Stimulated activated CD4-positive, alpha-beta T cell treated with anti-CD3 and anti-CD28 coated beads, Interleukin-15, amount 100 ng/mL, for 24 hours (primary cell): ENCODE measurements at places on chromosomes 3 and 15.
A peak's percentile ranks its signal among the peaks of the same experiment; 100 is the strongest.

- no peak for DNase-seq
These were observed 89.4 kb upstream of the ICE2 start for GRCh38 chr15:60568301-60568742.

- DNase-seq: no peak
These were observed 3.7 kb upstream of the FAM131A start for GRCh38 chr3:184333700-184334099.

GRCh38 chr3:39203402-39203801 is 11.0 kb upstream of the XIRP1 start:
- no peak for DNase-seq

- DNase-seq: no peak
These were observed 197.3 kb downstream of the FHIT start for GRCh38 chr3:61053781-61054496.

GRCh38 chr15:32982001-32982400 is 212.5 kb downstream of the FMN1 start:
- no peak for DNase-seq

GRCh38 chr15:64067564-64068030 is 21.3 kb upstream of the DAPK2 start:
- DNase-seq: peak; percentile 73

DNA sequence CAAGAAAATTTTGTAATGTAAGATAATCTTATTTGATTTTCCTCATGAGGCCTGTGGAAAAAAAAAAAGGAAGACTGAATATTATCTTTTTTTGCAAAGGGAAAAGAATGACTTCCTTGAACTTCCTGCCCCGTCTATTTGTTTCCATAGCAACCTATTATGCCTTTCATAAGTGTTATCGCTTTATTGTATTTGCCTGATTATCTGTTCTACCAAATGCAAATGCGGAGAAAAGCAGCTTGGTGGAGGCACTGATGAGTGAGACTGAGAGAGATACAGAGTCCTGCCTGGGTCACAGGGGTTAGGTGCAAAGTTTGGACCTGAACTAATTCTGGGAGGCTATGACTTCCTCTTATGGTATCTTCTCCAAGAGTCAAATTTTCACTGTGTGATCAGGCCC is 334.0 kb upstream of the KCNMB2 start:
- DNase-seq: no peak

- no peak for DNase-seq
These were observed 32.6 kb downstream of the GYG1 start for GRCh38 chr3:149023951-149024350.

DNA sequence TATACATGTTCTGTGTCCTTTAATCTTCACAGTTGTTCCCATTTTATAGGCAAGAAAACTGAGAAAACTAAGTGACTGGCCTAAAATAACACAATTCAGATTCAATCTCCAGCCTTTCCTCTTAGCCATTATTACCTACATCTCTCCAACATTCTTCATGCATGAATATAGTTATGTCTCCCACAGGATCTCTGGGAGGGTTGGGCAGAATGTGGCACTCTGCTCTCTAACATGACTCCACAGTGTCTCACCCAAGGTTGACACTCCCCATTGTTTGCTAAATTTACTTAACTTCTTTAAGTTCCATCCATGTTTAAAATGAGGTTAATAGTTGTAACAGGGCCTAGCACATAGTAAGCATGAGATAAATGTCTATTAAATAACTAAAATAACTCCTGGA is 276.3 kb downstream of the ERC2 start:
- DNase-seq: no peak

GRCh38 chr3:30181178-30181465 is 425.3 kb upstream of the TGFBR2 start:
- DNase-seq: no peak

DNA sequence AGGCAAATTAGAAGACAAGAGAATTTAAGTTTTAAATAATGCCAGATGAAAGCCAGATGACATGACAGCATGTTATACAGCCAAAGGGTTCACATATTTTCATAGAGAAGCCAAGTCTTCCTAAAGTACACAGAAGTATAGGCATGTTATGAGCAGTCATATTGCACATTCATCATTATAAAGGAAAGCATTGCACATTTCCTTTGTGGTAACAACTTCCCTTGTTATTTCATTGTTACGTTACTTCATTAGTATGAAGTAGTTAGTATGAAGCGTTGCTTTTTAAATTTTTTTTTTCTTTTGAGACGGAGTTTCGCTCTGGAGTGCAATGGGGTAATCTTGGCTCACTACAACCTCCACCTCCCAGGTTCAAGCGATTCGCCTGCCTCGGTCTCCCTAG is 4.6 kb upstream of the ABCC5 start:
- DNase-seq: no peak

GRCh38 chr3:177420651-177421480 is 223.6 kb upstream of the TBL1XR1 start:
- no peak for DNase-seq

GRCh38 chr15:41464889-41465580 is 28.6 kb upstream of the ITPKA start:
- no peak for DNase-seq
